Epithelial cell of esophagus (primary cell): ENCODE measurements at places on chromosomes 4 and X.

- DNase-seq = no peak
These were observed 15.5 kb downstream of the ZFYVE28 start for GRCh38 chr4:2402941-2403340.

- DNase-seq = no peak
These were observed 4.2 kb downstream of the STBD1 start for GRCh38 chr4:76310683-76311082.

DNA sequence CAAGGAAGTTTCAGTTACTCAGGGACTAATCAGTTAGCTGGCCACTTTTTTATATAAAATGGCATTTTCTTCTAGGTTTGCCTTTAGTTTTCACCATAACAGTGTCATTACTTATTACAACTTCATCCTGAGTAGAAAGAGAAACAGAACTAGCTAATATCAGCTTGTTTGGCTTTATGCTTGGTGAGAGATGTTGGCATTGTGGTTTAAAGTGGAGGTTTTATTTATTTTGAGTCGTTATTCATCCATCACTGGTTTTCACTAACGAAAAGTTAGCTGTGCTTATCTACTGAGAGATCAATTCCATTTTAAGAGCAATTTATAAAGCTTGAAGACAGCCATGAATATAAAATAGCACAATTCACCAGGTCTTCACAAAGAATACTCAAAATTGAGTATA is 714.5 kb downstream of the GRID2 start:
- no peak for DNase-seq

DNA sequence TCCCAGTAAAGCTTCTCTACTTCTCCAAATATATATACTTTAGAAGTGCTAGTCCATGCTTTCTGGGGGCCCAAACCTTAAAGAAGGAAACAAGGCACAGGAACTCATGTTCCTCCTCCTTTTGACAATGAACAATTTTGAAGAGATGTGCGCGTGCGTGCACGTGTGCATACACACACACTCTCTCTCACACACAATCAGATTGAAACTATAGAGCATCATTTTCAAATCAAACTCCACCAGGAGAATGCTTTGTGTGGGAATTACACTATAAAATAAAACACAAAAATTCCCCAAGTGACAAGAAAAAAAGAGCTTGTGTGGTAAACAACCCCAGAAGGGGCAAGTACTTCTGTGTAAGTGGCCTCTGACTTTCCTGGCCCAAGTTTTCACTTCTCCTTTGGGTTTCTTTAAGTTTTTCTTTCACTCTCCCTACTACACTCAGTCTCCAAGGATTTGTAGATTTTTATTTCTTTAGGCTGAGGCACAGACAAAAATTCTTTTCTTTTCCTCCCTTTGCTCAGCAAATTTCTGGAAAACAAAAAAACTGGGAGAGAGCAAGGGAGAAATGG is 46.6 kb upstream of the SHISA3 start:
- DNase-seq = no peak
